ENCODE measurements at places on chromosomes 6 and 20.
A peak's percentile ranks its signal among the peaks of the same experiment; 100 is the strongest.

DNA sequence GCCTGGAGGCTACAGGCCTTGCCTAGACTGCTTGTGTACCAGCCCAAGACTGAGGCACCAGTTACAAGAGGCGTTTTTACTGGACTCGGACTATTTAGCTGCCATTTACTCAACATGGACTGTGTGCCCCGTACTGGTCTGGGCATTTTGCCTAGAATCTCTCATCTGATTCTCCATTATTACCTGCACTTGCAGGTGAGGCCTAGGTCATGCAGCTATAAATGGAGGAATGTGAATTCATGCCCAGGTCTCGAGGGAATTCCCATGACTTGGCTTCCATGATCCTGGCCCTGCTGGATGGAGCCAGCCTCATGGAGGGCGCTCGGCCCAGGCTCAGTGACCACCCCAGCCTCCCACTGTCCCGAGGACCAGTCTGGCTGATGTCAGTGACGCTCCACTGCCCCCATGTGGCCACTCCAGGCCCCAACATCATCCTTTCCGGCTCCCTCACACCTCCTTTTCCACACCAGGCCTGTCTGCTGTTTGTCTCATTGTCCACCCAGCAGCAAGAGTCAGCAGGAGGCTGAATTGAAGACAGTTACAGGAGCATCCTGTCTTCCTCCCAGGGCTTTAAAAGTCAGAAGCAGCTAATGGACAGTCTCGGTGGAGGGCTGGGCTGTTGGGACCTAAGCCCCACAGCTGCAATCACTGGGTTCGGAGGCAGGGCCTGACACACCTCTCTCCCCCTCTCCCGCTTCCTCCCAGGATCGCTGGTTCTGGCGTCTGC is 8.7 kb downstream of the MMP24OS start:
- DNase-seq, result peak; percentile 13

DNA sequence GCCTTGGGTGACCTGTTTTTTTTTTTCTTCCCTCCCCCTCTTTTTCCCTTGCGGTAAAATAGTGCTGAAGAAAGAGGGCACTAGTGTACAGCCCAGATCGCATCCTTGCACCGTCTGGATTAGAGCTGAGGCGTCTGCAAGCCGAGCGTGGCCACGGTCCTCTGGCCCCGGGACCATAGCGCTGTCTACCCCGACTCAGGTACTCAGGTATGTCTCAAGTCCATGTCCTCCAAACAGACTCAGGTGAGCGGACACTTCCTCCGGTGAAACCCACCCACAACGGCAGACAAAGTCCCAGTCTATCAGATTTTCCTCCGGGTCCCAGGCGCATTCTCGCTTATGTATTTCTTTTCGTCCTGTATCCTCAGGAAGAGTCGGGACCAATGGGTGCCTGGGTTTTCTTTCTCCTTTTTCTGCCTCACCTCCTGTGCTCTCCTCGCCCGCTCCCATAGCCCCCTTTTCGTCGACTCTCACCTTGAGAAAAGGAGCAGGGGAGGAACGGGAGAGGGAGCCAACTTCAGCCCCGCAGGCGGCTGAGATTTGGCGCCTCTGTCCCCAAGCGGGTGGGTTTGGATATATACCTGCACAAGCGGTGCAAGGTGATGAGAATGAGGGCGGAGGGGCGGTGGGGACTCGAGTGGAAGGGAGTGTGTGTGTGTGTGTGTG is 1.1 kb upstream of the GRM1 start:
- DNase-seq, result no peak

DNA sequence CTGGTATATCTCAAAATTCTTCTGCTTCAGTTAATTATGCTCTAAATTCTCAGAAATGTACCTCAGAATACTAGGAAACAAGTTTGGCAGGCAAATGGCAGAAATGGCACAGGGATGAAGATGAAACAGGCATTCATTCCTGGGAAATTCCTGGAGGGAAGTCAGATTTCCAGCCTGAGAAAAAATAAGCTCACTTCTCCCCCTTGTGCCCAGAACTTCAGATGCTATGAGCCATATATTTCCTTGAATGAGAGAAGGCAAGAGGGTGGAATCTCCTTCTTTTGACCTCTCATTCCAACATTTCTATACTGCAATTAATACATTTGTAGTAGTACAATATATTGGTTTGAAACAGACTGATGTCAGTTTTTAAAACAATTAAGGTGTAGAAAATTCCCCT is 22.8 kb downstream of the RGS17 start:
- no peak for DNase-seq

- no peak for DNase-seq
Measured at GRCh38 chr20:60054716-60055634, 96.8 kb downstream of the CDH26 start.

DNA sequence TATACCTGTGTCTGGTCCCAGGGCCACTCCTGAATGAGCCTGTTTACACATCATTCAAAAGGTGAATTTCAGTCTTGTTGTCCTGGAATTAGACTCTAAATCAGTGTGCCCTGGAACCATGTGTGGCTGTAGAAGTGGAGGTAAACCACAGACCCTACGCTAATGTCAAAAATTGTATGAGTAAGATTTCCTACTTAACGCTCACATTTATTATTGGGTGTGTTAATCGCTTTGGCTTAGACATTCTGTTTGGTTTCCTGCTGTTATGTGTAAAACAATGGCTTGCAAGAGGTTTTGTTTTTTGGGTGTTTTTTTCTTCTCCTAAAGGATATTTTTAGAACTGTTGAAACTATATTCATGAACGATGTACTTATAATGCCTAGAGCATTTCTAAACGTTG is 19.3 kb downstream of the PLCB1 start:
- DNase-seq, result peak; percentile 36

- no peak for DNase-seq
Measured at GRCh38 chr20:63686492-63687321, 9.7 kb upstream of the TNFRSF6B start.

DNA sequence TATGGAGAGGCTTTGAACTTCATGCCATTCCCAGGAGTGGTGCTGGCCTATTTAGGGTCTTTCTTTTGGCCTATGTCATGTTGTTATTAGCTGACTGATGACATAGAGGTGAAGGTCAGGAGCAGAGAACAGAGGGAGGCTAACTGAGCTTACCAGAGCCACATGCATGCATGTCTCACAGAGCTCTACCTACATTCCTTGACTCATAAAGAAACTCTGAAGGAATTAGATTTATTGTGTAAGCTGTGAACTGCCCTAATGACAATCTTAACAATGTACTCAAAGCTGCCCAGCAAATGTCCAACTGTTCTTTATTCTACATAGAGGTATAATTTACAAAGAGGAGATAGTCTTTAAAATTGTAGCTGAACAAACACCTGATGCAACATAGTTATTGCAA is 192.7 kb upstream of the CNR1 start:
- DNase-seq, result no peak
